Stimulated activated CD8-positive, alpha-beta memory T cell treated with anti-CD3 and anti-CD28 coated beads, Interleukin-15, amount 100 ng/mL, for 4 hours (primary cell): ENCODE measurements at places on chromosomes 4 and X.

DNA sequence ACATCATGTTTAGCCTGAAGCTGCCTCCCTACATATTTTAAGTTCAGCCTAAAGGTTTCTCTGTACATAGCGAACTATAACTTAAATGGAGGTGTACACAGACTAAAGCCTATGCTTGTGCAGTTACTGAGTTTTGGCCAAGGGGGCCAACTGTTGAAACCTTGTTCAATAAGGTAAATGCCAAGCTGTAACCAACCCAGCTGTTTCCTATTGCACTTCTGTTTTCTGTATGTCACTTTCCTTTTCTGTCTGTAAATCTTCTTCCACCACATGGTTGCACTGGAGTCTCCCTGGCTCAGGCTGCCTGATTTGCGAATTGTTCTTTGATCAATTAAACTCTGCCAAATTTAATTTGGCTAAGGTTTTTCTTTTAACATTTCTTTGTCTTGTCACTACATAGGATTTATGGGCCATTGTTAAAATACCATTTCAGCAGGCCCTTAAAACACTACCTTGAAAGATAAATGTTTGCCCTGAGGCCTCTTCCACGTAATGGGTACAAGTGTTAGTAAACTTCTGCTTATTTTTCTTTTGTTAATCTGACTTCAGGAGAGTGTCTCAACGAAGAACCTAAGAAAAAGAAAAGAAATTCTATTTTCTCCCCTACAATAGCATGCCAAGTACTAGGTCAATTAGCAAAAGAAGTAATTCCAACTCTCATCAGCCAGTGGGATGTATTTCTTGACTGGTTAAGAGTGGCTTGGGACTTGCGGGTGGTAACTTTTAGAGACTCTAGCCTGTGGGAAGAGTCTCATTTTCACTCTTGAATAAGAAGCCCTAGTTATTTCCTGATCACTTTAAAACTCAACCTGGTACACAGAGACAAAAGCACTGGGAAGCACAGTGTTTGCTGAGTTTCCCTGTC lies 45.7 kb upstream of the PRSS12 start:
- DNase-seq, result no peak

GRCh38 chr4:1492142-1492457 lies 85.9 kb upstream of the NKX1-1 start:
- DNase-seq, result no peak

- DNase-seq, result no peak
Observed at GRCh38 chrX:2536974-2537373, 36.2 kb upstream of the DHRSX start.

DNA sequence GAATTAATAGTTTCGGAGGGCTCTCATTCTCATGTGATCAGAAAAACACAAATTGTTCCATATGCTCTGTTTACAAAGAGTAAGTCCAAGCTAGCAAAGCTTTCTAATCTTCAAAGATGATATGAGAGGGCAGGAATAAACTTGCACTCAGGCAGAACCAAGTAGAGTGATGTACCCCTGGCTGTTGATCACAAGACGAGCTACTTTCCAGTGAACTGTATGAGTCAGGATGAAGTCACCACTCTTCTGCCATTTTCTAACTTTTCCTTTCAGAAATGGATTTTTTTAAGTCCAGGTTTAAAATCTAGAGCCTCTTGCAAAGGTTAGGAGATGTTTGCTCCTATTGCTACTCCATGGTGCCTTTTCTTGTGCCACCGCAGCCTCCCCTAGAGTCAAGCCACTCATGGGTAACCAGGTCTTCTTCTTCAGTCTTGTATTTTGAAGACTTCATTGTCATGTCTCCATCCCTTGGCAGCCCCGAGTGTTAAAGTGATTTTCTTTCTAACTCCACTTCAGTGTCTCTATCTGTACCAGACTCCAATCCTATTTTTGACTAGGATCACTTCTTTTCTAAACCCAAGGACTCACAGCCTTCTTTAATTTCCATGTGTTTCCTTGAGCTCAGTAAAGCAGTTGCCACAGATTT lies 171.9 kb upstream of the GALNT7 start:
- DNase-seq, result no peak
